ENCODE measurements at places on chromosomes 2 and 18. TPM values are rescaled to one million over a fixed set of nuclear protein-coding genes. Genes with fewer than 3 reads are reported as not detected.

DNA sequence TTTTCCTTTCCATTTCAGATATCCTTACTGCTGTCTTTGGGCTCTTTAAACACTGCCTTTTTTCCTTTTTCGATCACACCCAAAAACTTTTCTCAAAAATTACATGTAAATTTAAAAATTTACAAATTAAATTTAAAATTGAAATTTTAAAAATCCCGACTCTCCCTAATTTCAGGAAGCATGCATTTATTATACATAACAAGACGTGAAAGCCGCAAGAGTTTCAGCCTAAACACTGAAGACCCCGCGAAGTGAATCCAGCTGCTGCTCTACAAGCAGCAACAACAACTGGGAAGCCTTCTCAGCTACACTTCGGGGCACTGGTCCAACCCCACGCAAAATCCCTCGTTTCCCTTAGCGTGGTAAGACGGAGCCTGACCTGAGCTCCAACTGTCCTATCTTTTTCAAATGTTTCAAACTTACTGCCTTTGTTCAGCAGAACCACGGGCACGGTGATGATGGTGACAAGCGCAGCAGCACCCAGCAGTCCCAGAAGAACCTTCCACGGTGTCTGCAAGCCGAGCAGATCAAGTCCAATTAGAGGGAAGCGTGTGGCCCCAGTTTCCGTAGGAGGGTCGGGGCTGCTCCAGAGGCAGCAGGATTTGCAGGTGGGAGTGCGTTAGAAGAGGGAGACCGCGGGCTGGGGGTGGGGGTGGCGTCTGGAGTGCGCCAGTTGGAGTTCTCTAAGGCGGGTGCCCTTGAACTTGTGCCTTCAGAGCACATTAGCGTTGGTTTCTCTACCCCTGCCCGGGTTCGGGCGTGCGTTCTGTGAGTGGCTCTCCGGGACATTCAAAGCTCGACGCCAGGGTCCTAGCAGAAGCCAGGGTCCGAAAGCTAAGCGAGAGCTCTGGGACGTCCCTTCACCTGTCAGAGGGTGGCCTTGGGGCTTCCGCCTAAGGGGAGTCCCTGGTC lies 783 bp downstream of the DPP4 start:
- DNase-seq, result no peak
- H3K36me3 ChIP-seq, result no peaks in the 10 kb centered on the region
- H3K4me3 ChIP-seq, result peak overlapping the region; percentile 67
- H3K27ac ChIP-seq, result peak overlapping the region; percentile 77
- H3K4me1 ChIP-seq, result peaks cover 51% of the 10 kb centered on the region

Gene ADD2
- total RNA-seq, result 5.6 TPM

DNA sequence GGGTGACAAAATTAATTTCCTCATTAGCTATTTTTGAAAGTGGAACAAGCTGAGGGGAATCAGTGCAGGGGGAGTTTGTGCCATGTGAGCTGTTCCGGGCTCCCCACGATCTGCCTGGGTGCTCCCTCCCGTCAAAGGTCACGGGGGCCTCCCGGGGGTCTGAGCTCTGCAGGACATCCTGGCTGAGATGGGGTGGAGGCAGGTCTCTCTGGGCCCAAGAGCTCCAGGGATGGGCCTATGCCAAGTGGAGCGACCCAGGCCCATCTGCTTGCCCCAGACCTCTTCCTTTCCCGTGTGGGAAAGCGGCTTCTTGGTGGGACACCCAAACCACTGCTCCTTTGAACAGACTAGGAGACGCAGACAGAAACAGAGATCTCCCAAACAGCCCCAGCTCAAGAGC lies 143.3 kb upstream of the ID2 start:
- DNase-seq, result no peak
- H3K4me1 ChIP-seq, result peaks cover 97% of the 10 kb centered on the region
- H3K36me3 ChIP-seq, result no peaks in the 10 kb centered on the region
- H3K27ac ChIP-seq, result no peak overlapping the region
- H3K27me3 ChIP-seq, result no peaks in the 10 kb centered on the region

GRCh38 chr2:71538241-71538640 lies 84.9 kb downstream of the DYSF start:
- no peaks in the 10 kb centered on the region for H3K4me1 ChIP-seq
- H3K27ac ChIP-seq, result no peak overlapping the region
- H3K4me3 ChIP-seq, result no peak overlapping the region

GRCh38 chr2:42721898-42722297 lies 42.0 kb downstream of the OXER1 start:
- H3K4me3 ChIP-seq, result no peak overlapping the region
- no peaks in the 10 kb centered on the region for H3K36me3 ChIP-seq
- no peaks in the 10 kb centered on the region for H3K27me3 ChIP-seq
- DNase-seq, result no peak
- H3K4me1 ChIP-seq, result peaks cover 21% of the 10 kb centered on the region

DNA sequence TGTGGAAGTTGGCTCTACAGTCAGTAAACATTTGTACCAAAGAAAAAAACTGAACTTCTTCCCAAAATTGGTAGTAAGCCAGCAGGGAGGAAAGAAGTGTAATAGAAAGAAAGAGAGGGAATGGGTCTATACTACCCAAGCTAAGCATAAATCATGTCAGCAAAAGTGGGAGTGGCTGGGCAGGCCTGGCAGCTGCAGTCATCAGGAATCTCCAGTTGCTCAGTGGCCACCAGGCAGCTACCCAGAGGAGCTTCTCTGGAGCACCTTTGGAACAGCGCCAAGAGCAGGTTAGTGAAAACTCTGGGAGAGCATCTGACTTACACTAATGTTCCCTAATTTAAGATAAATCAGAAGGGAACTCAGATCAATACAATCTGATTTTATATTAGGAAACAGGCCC lies 14.3 kb downstream of the FRZB start:
- H3K4me3 ChIP-seq, result no peak overlapping the region
- no peaks in the 10 kb centered on the region for H3K27me3 ChIP-seq
- no peak overlapping the region for H3K27ac ChIP-seq
- H3K4me1 ChIP-seq, result no peaks in the 10 kb centered on the region

- H3K27ac ChIP-seq, result no peak overlapping the region
- no peaks in the 10 kb centered on the region for H3K4me1 ChIP-seq
- H3K27me3 ChIP-seq, result no peaks in the 10 kb centered on the region
- DNase-seq, result no peak
- H3K36me3 ChIP-seq, result no peaks in the 10 kb centered on the region
These were observed 64.9 kb upstream of the OTOS start for GRCh38 chr2:240205348-240205747.

- no peaks in the 10 kb centered on the region for H3K4me1 ChIP-seq
- no peak overlapping the region for H3K27ac ChIP-seq
- H3K4me3 ChIP-seq, result no peak overlapping the region
- H3K36me3 ChIP-seq, result no peaks in the 10 kb centered on the region
- no peaks in the 10 kb centered on the region for H3K27me3 ChIP-seq
These were observed 462.6 kb downstream of the SLC4A3 start for GRCh38 chr2:220090050-220090449.

- H3K4me3 ChIP-seq, result no peak overlapping the region
- H3K36me3 ChIP-seq, result no peaks in the 10 kb centered on the region
- DNase-seq, result no peak
- no peak overlapping the region for H3K27ac ChIP-seq
- no peaks in the 10 kb centered on the region for H3K27me3 ChIP-seq
- H3K4me1 ChIP-seq, result peaks cover 18% of the 10 kb centered on the region
These were observed 5.0 kb upstream of the TGIF1 start for GRCh38 chr18:3444954-3445353.

GRCh38 chr2:163205589-163206254 lies 367.2 kb upstream of the KCNH7 start:
- no peaks in the 10 kb centered on the region for H3K36me3 ChIP-seq
- H3K27ac ChIP-seq, result no peak overlapping the region
- no peak for DNase-seq
- no peak overlapping the region for H3K4me3 ChIP-seq

Gene NCL
- total RNA-seq, result 141 TPM

DNA sequence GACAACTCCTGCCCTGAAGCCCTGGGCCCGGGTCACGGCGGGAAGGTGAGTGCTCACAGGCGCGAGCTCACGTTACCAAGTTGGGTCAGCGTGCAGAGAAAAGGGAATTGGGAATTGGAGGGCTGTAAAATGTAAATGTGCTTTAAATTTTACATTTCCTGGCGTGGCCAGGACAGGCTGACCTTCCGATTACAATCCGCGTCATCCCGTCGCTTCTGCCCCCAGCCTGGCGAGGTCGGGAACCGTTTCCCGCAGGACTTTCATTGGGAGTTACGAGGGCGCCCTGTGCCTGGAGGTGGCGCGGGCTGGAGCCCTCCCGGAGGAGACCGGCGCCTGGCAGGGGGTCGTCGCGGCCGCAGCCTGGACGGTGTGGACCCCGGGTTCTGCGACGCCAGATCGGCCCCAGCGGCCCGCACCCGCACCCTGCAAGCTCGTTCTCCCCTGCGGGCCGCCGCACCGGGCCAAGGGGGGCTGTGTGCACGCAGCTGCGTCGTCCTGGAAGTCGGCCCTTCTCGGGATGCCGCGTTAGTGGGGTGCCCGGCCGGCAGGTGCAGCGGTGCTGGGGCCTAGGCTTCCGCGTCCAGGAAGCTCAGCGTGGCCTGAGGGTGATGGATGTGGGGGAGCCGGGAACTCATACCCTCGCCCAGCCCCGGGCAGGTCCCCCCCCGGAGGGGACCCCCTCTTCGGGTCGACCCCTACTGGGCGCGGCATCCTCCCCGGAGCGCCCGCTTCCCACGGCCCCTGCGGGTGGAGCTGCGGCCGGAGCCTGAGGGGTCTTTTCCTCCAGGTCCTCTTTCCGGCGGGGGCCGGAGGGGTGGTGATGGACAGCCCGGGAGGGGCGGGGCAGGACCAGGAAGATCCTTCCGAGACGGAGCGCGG lies 63.9 kb downstream of the LRRFIP1 start:
- H3K36me3 ChIP-seq, result no peaks in the 10 kb centered on the region
- H3K4me1 ChIP-seq, result peaks cover 84% of the 10 kb centered on the region
- H3K4me3 ChIP-seq, result peak overlapping the region; percentile 33
- no peak for DNase-seq
- H3K27me3 ChIP-seq, result no peaks in the 10 kb centered on the region

Gene LHCGR
- total RNA-seq, result not detected

- no peak overlapping the region for H3K4me3 ChIP-seq
- H3K36me3 ChIP-seq, result peaks cover 14% of the 10 kb centered on the region
- DNase-seq, result peak; percentile 26
- no peaks in the 10 kb centered on the region for H3K27me3 ChIP-seq
- peaks cover 20% of the 10 kb centered on the region for H3K4me1 ChIP-seq
- no peak overlapping the region for H3K27ac ChIP-seq
These were observed 151.8 kb downstream of the DYSF start for GRCh38 chr2:71605173-71605641.

DNA sequence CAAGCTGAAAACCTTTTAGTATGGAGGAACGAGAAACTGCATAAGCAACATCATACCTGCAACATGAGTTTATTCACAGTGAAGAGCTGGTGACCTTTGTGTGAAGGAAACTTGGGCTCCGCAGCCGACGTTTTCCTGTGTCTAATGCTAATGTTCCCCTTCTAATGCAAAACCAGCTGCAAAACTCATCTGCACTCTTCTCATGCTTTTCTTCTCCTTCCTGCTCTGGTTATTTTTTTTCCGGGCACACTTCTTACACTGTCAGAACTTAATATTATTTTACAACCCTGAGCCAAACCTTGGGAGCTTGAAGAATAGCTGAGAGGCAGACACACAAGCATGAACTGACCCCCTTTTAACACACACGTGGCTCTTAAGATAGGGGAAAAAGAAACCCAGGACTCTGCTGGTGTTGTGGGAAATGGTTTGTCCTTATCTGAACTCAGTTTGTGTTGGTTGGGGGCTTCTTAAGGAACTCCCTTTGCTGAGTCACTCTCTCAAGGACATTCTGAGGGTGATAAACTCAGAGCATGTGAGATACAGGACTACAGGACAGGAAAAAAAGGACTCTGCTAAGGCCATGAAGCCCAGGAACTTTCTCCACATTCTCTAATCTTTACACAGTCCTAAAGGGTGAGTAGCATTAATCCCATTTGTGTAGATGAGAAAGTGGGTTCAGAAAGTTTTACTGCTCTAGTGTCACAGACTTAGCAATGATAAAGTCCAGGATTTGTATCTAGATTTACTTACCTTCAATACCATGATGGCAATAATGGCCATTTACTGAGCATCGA lies 439.3 kb upstream of the TRIB2 start:
- no peaks in the 10 kb centered on the region for H3K36me3 ChIP-seq
- no peaks in the 10 kb centered on the region for H3K4me1 ChIP-seq
- H3K27me3 ChIP-seq, result no peaks in the 10 kb centered on the region
- DNase-seq, result no peak
- no peak overlapping the region for H3K27ac ChIP-seq
- H3K4me3 ChIP-seq, result no peak overlapping the region

DNA sequence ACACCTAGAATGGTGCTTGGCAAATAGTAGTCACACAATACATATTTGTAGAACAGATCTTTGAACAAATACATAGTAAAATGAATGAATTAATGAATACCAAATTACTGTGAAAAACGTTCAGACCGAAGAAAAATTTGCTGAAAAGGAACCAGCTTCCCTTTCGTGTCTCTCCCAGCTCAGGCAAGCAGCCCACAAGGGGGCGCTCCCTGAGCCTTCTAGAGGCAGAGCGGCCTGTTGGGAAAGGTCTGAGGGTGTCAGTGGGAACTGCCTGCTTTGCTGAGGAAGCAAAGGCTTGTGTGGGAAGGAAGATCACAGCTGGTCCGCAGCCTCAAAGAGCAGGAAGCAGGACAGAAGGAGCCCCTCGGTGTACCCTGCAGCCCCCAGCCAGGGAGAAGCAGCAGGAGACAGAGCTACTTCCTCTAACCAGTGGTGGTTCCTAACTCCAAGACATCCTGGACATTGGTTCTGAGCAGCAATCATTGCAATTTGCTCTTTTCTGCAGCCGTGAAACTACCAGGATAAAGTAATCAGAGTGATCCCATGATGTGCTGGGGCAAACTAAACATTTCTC lies 231.1 kb downstream of the ANKRD30B start:
- H3K27me3 ChIP-seq, result no peaks in the 10 kb centered on the region
- H3K4me3 ChIP-seq, result no peak overlapping the region
- no peak for DNase-seq
- H3K4me1 ChIP-seq, result no peaks in the 10 kb centered on the region
- H3K36me3 ChIP-seq, result no peaks in the 10 kb centered on the region

GRCh38 chr2:206471524-206472062 lies 28.3 kb downstream of the ADAM23 start:
- no peaks in the 10 kb centered on the region for H3K36me3 ChIP-seq
- H3K27me3 ChIP-seq, result no peaks in the 10 kb centered on the region
- no peaks in the 10 kb centered on the region for H3K4me1 ChIP-seq
- DNase-seq, result no peak
- no peak overlapping the region for H3K27ac ChIP-seq

Gene ST8SIA5
- 14.7 TPM for total RNA-seq

Gene SLC25A12
- 122 TPM for total RNA-seq

Gene IL36G
- total RNA-seq, result not detected

- DNase-seq, result no peak
- H3K4me3 ChIP-seq, result no peak overlapping the region
- H3K36me3 ChIP-seq, result no peaks in the 10 kb centered on the region
- no peaks in the 10 kb centered on the region for H3K4me1 ChIP-seq
- no peaks in the 10 kb centered on the region for H3K27me3 ChIP-seq
- no peak overlapping the region for H3K27ac ChIP-seq
These were observed 36.0 kb upstream of the FZD5 start for GRCh38 chr2:207805566-207806226.

Gene NFATC1
- total RNA-seq, result 26.7 TPM

GRCh38 chr2:52532956-52533355 lies 1234.6 kb upstream of the CHAC2 start:
- H3K27me3 ChIP-seq, result no peaks in the 10 kb centered on the region
- H3K27ac ChIP-seq, result no peak overlapping the region
- no peaks in the 10 kb centered on the region for H3K4me1 ChIP-seq
- H3K36me3 ChIP-seq, result no peaks in the 10 kb centered on the region
- DNase-seq, result no peak

Gene RNF152
- total RNA-seq, result 11.1 TPM

Gene SKOR2
- not detected for total RNA-seq

Measured in heart left ventricle (tissue), 16 donors.